ENCODE measurements at places on chromosomes 4 and X. TPM values are rescaled to one million over a fixed set of nuclear protein-coding genes. Genes with fewer than 3 reads are reported as not detected.

The FGA gene
- polyA plus RNA-seq = not detected

The ABHD18 gene
- polyA plus RNA-seq = 21.7 TPM

GRCh38 chr4:177546745-177547144 is 104.5 kb upstream of the AGA start:
- DNase-seq = no peak

DNA sequence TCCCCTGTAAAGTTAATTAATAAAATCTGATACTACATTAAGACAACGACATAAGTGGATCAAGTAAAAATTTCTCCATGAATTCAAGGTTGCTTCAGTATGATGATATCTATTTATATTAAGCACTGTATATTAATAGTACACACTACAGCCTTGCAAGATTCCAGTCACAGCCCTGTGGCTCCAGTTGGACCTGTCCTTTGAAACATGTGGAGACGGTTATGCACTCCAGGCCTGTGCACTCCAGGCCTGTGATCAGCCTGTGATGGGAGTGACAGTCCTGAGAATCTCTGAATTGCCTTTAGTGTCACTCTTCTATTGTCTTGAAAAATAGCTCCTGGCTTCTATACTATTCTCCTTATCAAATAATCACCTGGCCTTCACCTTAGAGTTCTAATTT is 981.1 kb upstream of the AGA start:
- DNase-seq = peak; percentile 1

DNA sequence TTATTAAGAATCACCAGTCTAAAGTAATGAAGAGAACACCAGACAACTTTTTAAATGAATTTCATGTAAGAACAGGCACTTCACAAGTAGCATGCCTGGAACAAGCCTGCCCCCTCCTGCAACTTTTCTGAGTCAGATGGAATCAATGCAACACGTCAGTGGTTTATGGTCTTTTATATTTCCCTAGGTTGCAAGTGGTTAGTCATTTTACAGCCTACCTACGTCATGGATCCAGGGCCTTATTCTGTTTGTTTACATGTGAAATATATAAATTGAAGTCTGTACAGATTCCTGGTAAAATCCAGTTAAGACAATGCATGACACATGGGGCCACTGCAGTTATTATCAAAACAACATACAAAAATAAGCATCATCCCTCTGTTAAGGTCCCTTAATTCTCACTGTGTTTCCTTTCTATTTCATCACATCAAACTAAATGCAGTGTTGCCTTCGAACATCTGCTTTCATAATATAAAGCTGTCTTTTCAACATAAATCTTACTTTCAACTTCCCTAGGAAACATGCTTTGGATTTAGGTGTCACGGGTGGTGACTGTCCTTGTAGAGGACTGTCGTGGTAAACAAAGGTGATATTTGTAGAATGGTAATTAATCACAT is 309.3 kb downstream of the FRMPD4 start:
- DNase-seq = peak; percentile 29

DNA sequence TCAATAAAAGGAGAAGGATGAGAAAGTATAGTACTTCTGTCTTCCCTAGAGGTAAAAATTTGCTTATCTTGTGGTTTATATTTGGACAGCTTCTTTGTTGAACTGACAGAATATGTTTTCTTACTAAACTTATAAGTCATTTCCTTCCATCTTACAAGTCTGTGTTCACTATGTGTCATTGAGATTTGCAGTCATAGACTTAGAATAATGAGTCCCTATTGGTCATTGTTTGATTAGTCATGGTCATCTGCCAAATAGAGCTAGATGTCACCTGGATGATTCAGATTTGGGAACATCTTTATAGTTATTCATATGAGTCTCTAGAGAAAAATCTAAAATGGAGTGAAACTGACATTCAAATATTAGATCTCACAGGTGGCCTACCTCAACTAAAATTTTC is 51.5 kb downstream of the SPATA18 start:
- no peak for DNase-seq
